ACHN (cell line): ENCODE measurements at places on chromosomes 12 and 14.

DNA sequence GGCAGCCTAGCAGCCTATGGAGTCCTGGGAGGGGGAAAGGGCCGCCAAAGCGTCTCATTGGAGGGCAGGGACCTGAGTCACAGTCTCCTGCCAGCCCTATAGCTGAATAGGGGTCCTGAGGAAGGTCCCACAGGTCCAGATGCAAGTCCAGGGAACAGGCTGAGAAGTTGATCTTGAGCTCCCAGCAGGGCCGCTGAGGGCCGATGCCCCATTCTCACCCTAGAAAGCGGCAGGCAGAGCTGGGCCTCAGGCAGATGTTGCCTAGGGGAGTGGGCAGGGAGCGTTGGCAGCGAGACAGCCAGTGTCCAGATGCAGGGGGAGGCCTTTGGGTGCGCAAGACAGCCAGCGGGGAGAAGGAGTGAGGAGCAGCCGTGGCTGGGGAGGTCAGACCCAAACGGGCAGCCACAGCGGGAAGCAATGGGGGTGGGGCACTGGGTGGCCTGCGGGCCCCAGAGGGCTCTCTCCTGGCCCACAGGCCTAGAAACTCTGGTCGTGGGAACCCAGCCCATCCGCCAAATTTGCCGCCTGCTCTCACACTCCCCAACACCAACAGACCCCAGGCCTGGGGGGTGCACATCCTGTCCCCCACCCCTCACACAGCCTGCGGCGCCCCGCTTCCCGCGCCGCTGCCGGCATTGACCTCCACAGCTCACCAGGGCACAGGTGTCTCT is 1.1 kb downstream of the HDAC7 start:
- DNase-seq = no peak

DNA sequence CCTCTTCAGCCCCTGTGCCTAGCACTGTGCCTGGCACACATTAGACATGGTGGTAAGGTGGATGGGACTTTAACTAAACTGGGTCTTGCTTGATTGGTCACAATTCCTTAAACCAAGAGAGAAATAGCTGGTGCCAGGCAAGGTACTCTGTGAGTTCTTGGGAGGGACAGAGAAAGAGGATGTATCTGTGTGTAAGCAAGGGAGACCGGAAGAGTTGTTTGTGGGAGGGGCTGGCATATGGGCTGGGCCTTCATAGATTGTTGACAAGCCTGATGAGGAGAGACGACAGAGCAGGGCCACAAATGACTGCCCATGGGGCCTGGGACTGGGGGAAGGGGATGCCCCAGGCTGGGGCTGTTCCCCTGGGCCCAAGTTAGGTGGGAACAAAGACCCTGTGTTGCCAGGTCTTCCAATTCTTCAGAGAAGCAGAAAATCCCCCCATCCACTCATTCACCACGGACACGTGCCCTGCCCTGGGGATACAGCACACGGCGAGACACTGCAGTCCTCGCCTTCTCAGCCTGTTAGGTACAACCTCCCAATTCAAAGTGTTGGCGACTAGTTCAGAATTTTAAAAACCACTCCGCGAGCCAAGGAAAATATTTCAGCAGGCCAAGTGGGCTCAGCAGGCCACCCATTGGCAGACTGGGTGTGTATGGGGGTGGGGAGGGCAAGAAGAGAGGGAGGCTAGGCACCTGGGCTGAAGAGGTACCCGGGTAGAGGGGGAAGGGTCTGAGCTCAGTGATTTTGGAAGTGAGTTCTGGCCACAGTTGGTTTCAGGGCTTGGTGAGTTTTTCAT is 11.4 kb upstream of the CYP46A1 start:
- no peak for DNase-seq

GRCh38 chr14:32920696-32921276 is 17.9 kb upstream of the NPAS3 start:
- no peak for DNase-seq

DNA sequence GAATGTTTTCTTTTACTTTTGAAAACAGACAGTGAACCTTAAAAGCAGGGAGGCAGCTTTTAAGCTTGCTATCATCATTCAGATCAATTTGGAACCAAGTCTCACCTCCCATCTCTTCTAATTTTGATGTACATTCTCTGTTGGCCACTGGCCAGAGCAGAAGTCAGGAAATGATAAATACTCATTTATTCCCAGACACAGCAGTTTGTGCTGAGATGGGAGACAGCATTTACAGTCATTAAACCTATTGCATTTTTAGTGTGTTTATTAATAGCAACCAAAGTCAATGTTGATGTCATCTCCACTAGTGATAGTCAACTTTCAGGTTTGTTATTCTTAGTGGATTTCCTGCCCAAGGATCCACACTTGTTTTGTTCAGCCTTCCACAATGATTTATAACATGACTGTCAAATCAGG is 320.0 kb upstream of the ATP2B1 start:
- DNase-seq = no peak

DNA sequence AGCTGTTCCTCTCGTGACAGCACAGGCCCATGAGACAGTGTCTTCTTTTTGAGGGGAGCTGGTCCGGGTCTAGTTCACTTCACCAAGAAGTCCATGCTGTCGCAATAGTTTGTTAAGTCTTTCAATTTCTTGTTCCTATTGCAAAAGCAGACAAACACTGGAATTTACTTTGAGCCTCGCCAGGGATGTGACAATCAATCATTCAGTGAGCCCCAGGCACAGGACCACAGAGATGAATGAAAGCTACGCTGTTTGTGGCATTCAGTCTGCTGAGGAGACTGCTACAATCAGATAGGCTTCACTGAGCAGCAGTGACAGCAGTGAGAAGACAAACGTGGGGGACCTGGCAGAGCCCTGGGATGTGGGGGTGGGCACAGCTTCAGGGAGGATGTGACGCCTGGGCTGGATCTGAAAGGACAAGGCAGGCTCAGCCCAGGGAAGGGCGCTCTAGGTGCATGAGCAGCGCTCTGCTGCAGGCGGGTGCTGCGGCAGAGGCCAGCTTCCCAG is 35.5 kb downstream of the TCTN1 start:
- DNase-seq = no peak

DNA sequence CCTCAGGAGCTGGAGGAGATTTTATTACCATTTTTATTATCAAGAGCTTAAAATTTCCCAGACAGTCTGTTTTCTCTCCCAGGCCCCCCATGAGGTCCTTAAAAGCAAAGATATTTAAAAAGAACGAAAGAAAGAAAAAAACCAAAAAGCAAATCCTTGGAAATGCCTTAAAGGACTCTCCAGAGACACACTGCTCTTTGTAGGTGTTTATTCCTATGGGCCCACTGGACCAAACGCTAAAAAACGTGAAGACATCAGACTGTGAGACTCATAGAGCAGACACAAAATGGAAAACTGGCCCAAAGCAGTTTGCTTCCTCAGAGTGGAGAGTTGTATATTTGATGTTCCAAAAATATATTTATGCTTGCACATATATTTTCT is 1.2 kb upstream of the NID2 start:
- no peak for DNase-seq

GRCh38 chr12:132185705-132186104 is 41.4 kb downstream of the NOC4L start:
- DNase-seq = no peak

DNA sequence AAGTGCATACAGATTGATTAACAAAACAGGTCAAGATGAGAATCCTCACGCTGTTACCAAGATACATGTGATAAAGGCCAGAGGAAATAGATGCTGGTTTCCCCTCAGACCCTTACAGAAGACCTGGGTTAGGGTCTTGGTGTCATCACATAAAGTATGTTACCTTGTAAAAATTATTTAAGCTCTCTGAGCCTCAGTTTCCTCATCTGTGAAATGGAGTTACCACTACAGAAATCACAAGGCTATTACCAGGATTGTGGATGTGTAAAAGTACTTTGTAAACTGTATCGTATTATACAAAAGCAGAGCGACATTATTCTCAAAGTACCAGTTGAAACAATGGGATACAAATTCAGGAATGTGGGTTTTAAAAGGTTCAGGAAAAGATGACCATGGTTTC is 14.0 kb downstream of the SAMD4A start:
- no peak for DNase-seq
